ENCODE measurements at places on chromosomes 12 and 14.

GRCh38 chr12:23671881-23672280 lies 277.6 kb downstream of the SOX5 start:
- no peak for DNase-seq

DNA sequence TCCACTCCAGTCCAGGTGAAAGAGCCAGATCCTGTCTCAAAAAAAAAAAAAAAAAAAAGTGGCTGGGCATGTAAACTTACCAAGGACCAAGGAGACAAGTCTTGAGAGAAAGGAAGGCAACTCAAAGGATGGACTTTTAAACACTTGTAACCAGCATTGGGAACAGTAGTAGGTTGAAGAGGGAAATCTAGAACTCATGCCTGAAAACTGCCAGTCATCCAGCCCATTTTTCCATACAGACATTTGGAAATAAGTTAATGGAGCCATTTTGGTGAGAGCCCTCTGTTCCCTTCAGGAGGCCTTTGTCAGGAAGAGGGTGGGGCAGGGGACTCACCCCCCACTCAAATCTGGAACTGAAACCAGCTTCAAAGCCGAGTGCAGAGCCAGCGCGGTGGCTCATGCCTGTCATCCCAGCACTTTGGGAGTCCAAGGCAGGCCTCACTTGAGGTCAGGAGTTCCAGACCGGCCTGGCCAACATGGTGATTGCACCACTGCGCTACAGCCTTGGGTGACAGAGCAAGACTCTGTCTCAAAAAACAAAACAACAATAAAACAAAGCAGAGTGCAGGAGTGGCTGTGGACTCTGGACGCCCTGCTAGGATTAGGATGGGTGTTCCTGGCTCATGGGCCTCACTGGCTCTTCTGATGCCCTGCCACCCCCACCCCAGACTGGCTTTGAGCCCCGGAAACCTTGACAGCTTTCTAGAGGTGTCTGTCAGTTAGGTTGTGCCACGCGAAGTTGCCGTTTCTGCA lies 1.6 kb upstream of the MLXIP start:
- no peak for DNase-seq

- DNase-seq: no peak
Measured at GRCh38 chr12:15774819-15775218, 14.4 kb downstream of the EPS8 start.

GRCh38 chr12:110917467-110917866 lies 2.9 kb downstream of the MYL2 start:
- no peak for DNase-seq

GRCh38 chr12:7857971-7858370 lies 14.7 kb downstream of the SLC2A14 start:
- DNase-seq: no peak

DNA sequence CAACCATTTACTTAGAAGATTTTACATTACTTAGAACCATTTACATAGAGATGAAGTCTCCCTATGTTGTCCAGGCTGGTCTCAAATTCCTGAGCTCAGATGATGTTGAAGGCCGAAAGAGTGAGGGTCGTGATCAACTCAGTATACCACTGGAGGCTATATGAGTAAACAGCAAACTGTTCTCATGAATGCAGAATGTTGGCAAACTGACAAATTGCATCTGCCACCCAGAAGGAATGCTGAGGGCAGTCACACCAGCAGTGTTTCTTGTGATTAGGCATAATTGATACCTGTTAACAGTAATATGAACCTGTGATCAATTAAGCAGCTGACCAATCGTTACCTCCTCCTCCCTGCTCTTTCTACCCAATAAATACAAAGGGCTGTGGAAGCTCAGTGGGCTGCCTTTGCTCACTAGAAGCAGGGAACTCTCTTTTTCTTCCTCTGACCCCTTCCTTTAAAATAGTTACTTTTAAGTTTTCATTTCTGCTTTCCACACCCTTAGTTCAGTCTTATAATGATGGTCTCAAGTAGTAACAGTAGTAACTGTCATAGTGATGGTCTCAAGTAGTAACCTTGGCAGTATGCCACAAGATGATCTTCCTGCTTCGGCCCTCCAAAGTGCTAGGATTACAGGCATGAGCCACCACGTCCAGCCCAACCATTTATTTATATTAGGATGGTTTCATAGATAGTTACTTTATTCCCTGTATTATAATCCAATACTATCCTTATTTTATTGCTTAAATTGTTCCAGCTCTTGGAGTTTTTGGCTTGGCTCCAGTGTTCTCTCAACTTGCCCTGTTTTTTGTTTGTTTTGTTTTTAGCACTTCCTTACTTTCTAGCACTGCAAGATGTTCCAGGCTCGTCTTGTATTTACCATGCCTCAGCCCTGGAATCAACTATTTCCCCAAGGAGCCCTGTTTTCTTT lies 25.8 kb downstream of the LIMA1 start:
- no peak for DNase-seq

DNA sequence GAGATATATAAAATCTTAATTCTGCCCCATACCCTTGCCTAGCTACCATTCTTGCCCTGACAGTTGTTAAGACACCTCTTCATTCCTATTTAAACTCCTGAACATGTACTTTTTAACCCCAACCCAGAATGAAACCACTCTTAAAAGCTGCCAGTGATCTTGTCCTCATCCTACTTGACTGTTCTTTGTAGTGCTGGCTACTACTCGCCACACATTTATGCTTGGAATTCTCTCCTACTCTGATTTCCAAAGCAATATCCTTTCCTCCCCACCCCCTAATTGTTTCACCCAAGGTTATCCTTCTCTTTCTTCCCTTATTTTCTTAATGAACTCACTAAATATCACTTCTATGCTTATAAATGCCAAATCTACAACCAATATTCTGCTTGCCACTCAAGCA lies 4.1 kb downstream of the NFYB start:
- DNase-seq: no peak

DNA sequence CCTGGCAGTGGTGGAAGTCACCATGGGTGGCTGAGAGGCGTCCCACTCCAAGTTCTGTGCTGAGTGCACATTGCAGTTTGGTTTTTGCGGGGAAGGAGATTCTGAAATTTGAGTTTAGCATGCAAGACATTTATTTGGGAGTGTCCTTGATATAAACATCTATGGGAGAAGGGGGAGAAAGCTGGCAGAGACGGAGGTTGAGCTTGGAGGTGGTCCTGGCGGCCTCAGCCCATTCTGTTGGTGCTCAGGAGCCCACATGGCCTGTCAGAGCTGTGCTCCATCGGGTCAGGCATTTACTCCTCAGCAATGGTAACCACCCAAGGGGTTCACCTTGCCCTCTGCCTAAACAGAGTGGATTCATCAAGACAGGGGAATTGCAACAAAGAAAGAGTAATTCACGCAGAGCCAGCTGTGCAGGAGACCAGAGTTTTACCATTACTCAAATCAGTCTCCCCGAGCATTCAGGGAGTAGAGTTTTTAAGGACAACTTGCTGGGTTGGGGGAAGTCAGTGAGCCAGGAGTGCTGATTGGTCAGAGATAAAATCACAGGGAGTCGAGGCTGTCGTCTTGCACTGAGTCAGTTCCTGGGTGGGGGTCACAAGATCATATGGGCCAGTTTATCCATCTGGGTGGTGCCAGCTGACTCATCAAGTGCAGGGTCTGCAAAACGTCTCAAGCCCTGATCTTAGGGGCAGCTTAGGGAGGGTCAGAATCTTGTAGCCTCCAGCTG lies 323.3 kb upstream of the TMEM132C start:
- no peak for DNase-seq

DNA sequence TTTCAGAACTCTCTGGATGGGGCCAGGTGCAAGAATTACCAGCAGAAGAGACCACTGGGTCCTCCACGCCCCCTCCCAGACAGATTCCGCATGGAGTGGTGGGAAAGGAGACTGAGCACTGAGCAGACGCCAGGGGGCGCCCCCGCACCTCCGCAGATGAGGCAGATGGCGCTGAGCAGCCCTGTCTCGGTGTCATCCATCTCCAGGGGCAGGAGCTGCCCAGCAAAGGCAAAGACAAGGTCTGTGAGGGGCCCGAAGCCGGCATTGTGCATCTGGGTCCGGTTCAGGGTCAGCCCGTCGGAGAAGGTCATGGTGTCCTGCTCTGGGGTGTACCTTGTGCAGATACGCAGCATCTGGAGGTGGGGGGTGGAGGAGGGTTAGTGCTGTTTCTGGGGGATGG lies 6.3 kb upstream of the ITGB7 start:
- DNase-seq: peak; percentile 90

- no peak for DNase-seq
Measured at GRCh38 chr12:116201908-116202307, 75.6 kb downstream of the MED13L start.

DNA sequence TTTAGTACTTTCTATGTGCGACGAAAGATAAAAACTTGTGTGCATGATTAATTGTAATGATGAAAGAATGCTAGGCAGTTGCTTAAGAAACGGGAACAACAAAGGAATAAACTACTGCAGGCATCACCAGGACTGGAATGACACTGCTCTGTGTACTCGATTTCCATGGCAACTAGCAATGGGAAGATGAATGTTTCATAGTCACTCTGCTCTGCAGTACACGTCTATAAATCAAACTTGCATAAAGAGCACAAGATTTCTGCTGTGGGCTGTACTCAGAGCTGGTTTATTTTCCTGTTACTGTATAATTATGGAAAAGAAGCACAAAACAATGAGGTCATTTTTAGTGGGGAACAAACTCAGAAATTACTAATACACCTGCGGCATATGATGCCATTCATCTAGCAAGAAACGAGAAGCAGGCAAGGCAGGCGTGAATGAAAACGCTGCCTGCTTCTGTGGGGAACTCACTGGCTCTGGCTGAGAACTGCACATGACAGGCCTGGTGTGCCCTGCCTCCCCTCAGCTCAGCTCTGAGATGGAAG lies 41.8 kb downstream of the EFCAB11 start:
- DNase-seq: peak; percentile 48

DNA sequence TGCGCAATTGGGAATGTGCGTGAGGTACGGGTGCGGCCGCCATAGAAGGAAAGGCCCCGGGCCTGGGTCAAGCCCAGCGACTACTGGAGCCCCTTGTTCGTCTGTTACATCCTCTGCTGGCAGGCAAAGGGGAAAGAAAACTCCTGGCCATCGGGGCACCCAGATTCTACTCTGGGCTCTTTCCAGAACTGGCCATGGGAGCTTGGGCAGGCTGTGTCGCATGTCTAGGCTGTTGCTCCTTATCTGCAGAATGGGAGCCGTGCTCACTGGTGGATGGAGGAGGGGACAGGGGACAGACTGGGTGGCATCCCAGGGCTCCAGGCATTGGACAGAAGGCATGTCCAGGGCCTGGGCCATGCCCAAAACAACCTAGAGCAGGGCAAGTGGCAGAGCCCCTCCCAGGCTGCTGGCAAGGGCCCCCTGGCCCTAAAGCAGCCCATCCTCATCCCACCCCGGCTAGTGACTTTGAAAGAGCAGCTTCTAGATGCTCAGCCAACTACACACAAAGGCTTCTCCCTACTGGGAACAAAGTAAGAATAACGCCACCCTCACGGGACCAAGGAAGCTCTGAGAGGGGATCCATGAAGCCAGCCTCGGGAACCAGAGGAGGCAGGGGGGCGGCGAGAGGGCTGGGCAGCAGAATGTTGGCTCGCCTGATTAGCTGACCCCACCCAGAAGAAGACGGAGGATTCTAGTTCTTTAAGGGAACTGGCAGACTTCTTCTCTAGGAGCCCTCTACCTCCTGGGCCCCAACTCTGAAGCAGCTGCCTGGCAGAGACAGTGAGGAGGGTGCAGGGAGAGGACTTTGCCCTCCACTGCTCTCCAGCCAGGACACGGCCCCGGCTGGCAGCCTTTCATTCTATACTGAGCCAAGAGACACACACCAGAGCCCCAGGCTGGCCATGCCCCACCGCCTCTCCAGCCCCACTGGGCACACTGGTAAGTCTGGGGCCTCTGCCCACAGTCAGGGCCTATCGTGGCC lies 96.8 kb downstream of the SINHCAF start:
- DNase-seq: no peak

GRCh38 chr14:60357551-60358149 lies 108.6 kb downstream of the PPM1A start:
- no peak for DNase-seq

DNA sequence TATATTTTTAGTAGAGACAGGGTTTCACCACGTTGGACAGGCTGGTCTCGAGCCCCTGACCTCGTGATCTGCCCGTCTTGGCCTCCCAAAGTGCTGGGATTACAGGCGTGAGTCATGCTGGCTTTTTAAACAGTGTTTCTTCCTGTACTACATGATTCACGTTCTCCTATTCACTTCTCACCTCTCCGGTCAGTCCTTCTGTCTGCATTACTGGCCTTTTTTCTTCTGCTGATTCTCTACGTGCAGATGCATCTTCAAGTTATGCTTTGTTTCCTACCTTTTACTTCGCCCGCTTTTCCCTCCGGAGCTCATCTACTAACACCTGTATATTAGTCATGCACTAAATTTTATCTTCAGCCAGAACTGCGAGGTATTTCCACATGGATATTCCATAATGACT lies 296.2 kb upstream of the FLRT2 start:
- no peak for DNase-seq

DNA sequence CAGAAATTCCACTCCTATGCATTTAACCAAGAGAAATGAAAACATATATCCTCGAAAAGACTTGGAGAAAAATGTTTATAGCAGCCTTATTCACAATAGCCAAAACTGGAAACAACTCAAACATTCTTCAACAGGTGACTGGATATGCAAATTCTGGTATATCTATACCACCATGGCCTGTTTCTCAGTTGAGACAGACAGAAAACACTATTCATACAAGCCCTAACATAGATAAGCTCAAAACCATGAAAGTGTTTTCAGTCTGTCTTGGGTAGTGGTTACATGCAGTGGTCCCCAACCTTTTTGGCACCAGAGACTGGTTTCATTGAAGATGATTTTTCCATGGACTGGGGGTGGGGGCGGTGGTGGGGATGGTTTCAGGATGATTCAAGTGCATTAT lies 83.8 kb downstream of the SRGAP1 start:
- no peak for DNase-seq

GRCh38 chr12:108169708-108170107 lies 40.6 kb downstream of the WSCD2 start:
- DNase-seq: no peak

GRCh38 chr12:115343008-115343407 lies 659.0 kb upstream of the TBX3 start:
- DNase-seq: no peak

GRCh38 chr14:36295642-36296627 lies 24.5 kb downstream of the MBIP start:
- DNase-seq: no peak

GRCh38 chr14:34049790-34050189 lies 98.9 kb upstream of the EGLN3 start:
- DNase-seq: no peak

- DNase-seq: peak; percentile 16
Measured at GRCh38 chr12:111033281-111034082, 113.1 kb upstream of the MYL2 start.

GRCh38 chr14:55580470-55581341 lies 699 bp downstream of the KTN1 start:
- peak; percentile 75 for DNase-seq

DNA sequence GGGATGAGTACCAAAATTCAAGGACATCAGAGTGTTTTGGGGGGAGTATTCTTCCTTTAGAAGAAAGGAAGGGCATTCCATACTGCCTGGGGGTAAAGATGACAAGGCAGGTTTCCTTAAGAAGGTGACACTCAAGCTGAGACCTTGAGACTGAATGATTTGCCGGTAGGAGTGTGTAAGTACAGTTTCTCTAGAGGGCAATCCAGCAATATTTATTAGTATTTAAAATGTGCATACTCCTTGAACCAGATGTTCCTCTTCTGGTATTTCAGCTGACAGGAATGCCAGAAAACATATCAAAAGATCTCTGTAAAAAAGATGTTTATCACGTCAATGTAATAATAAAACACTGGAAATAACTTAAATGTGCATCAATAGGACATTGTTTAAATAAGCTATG lies 106.4 kb upstream of the TMCC3 start:
- no peak for DNase-seq

- DNase-seq: no peak
Measured at GRCh38 chr12:79439175-79439825, 251.5 kb downstream of the PAWR start.

- DNase-seq: no peak
Measured at GRCh38 chr12:52199294-52199919, 7.6 kb upstream of the KRT80 start.
